ENCODE measurements at places on chromosomes 11 and 22. TPM values are rescaled to one million over a fixed set of nuclear protein-coding genes. Genes with fewer than 3 reads are reported as not detected.

HOATZ gene
- not detected for total RNA-seq

DNA sequence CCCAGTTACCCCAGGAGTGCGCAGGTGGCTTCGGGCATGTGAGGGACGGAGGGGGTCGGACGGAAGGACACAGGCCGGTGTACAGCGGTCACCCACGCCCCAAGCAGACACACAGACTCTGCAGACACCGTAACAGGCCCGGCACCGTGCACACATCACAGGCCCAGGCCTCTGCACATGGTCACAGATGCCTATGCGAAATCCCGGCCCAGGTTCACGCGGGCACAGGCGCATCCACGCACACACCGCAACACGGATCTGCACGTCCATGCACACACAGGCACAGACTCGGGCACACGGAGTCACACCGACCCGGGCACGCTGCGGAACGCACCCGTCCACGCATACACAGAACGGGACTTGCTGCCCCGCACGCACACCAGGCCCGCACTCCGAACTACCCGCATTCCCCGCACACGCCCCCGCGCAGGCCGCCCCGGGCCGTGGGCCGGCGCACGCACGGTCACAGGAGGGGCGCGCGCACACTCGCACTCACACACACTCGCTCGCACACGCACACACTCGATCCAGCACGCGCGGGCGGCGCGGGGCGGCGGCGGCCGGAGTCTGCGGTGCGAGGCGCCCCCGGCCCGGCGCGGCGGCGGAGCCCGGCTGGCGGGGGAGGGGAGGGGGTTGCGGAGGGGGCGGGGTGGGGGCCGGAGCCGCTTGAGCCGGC, at the start of gene MGAT3:
MGAT3 (plus strand) TSS at position 491 of the 676 bp plus-strand sequence. CDS start 30,336 bp downstream, outside the sequence.
- no peak for DNase-seq

GRCh38 chr11:111417011-111417765, 38.1 kb upstream of the POU2AF1 start:
- DNase-seq, result no peak

MTNR1B gene
- not detected for total RNA-seq

DNA sequence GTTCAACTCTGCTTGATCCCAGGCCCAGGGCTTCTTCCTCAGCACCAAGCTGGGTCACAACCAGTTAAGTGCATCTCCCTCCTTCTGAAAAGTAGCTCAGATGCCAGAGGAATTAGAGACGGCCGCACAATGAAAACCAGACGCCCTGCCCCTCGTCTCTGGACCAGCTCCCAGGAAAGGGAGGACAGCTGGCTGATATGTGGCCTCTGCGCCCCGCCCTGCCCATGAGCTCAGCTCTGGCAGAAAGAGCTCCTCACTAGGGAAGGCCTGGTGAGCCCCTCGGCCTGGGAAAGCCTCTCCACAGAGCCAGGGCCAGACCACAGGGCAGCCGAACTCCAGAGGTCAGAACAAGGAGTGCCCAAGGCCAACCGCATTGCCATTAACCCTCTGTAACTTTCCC, 18.1 kb upstream of the SCGB1A1 start:
- peak; percentile 91 for DNase-seq

BLID gene
- total RNA-seq, result not detected

GRCh38 chr11:83728281-83728680, 442.1 kb upstream of the CCDC90B start:
- no peak for DNase-seq

- peak; percentile 37 for DNase-seq
Measured at GRCh38 chr11:19868281-19868821, 155.7 kb downstream of the NAV2 start.

ARHGAP42 gene
- 5.7 TPM for total RNA-seq

POU2F3 gene
- not detected for total RNA-seq

DNA sequence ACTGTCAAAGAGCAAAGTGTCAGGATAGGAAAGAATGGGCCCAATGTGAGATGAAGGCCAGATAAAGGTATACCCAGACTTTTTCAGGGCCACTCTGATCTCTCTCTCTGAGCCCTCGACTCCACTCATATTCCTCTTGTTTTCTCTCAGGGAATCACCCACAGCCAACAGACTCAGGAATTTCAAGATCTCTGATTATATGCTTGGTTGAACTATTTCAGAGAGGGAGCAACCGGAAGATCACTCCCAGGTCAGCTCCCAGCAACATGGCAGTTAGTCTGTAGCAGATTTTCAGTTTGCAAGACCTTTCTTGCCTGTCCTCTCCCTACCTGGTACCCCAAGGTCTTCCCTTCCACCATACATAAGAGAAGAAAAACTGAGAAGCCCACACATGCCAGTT, 102.5 kb downstream of the C11orf58 start:
- DNase-seq, result no peak

TSPAN18 gene
- total RNA-seq, result 94.6 TPM

GRCh38 chr22:49415151-49415951, 412.3 kb downstream of the BRD1 start:
- DNase-seq, result no peak

PIK3C2A gene
- total RNA-seq, result 32.9 TPM

DNA sequence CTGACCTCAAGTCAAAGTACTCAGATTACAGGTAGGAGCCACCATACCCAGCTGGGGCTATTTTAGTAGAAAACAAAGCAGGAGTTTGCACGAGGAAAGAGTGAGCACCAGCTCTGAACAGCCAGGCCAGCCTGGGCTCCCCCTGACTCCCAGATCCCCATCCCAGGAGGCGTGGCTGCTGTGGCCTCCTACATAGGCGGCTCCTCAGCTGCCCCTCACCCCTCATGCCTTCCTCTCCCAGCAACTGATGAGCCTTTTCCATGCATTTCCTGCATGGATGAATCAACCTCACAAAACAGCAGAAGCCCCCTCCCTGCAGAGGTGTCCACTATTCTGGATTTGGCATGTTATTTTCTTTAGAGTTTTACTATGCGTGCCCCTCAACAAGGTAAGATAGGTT, 10.5 kb upstream of the FLRT1 start:
- no peak for DNase-seq

COPB1 gene
- total RNA-seq, result 43.6 TPM

DNA sequence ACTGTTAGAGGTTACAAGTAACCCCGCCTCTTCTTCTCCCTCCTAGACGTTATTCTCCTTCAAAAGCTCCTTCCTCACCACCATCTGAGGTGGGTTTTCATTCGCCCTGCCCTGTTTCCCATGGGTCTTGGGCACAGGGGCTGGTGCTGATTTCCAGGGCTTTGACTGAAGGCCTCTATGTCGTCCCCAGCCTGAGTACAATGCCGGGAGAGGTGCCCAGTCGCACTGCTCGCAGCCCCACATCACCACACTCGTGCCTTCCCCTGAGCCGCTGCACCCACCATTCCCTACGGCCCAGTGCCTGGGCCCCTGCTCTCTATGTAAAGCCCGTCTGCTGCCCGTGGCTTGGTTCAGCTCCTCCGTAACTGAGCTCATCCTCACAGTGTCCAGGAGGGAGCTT, 169.8 kb downstream of the DSCAML1 start:
- no peak for DNase-seq

- DNase-seq, result no peak
Measured at GRCh38 chr11:117177534-117178209, 871 bp upstream of the SIDT2 start.

GRCh38 chr11:2662024-2662312, 37.8 kb downstream of the KCNQ1OT1 start:
- DNase-seq, result no peak

- DNase-seq, result no peak
Measured at GRCh38 chr11:112783945-112784322, 177.3 kb upstream of the NCAM1 start.

SHISA8 gene
- total RNA-seq, result 10.2 TPM

NAALAD2 gene
- 1.8 TPM for total RNA-seq

CCDC87 gene
- 0.25 TPM for total RNA-seq

DNA sequence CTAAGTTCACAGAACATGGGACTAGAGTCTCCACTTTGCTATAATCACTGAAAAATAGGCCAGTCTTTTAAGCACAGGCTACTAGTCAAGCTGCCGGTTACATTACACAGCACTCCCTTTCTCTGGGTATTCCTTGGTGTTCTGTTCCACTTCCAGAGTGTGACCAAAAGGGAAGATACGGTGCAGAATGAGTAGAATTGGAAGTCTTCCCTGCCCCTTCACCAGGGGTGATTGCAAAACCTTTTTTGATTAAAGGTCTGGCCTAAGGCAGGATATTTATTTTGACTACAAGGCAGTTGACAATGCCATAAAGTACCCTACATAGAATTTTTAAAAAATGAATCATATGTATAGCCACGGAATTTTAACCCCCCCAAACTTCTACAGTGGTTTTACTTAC, 59.6 kb upstream of the ADORA2A start:
- DNase-seq, result no peak

DNA sequence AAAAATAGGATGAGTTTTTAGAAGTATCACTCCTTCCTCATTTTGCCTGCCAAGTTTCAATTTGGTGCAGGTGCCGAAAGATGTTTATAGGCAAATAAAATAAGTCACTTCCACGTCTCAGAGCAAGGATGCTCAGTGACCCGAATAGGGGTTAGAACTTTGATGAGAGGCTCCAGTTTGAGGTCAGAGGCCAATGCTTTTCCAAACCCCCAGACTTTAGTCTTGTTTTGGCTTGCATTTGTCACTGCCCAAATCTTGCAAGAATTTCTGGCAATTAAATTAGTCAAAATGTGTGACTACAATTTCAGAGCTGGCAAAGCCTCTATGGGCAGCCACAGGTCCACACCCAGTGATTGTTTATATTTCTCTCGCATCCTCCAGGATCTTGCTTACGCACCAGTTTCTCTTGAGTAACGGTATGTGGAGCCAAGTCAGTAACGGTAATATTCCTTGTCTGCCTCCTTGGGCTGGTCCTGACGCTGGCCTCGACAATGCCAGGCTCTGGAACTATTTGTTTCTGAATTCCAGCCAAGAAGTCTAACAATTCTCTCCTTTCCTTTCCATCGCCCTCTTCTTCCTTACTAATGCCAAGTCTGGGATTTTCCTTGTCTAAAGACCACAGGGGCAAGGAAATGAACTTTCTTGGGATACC, 9.9 kb upstream of the NUP160 start:
- no peak for DNase-seq

DNA sequence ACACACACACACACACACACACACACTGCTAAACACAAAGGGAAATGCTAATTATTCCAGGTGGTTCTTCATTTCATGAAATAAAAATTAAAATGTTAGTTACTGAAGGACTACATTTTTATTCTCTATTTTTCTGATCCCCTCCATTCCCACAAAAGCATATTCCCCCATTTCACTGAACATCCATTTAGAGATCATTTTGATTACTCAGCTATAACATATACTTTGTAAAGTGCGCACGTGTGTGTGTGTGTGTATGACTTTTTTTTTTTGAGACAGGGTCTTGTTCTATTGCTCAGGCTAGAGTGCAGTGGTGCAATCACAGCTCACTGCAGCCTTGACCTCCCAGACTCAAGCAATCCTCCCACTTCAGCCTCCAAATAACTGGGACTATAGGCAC, 42.6 kb downstream of the SLC35F2 start:
- no peak for DNase-seq

MS4A4A gene
- total RNA-seq, result 13.4 TPM

- no peak for DNase-seq
Measured at GRCh38 chr22:43553451-43554258, 141.8 kb downstream of the MPPED1 start.

- DNase-seq, result no peak
Measured at GRCh38 chr11:131300439-131300717, 70.0 kb upstream of the NTM start.

SHANK2 gene
- 0.32 TPM for total RNA-seq

- no peak for DNase-seq
Measured at GRCh38 chr11:108947654-108948570, 283.0 kb downstream of the DDX10 start.

DNA sequence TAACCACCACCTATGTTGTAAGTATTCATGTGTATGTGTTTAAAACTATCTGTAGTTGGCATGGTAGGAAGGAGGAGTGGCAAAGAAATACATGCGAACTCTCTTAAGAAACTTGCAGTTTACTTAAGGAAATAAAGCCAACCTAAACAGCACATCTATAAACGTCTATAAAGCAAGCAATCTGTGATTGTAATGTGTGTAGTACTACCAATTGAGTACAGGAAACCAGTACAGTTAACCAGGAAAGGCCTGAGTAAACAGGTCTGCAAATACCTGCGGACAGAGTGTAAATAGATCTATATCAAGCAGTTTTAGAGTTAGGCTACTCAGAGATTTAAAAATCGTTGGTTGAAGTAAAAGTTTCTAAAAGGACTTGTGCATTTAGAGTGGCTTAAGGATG, 59.5 kb upstream of the AMOTL1 start:
- DNase-seq, result no peak

GRCh38 chr22:20088263-20088648, 8.2 kb downstream of the DGCR8 start:
- peak; percentile 21 for DNase-seq

DNA sequence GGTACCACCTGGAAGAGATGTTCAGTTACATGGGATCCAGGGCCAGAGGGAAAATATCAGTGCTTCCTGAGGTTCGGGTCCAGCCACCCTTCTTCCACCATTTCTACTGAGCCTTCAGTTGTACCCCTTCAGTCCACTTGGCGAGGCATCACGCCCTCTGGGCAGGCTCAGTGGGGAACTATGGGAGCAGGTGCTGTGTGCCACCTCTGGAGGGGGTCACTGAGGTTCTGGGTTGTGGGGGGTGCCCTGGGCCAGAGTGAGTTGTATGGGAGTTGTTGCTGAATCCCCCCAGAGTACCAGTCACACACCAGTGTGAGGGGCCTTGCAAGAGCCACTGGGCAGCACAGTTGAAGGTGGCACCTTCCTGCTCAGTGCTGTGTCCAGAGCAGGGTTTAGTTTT, 2.7 kb upstream of the SREBF2 start:
- DNase-seq, result no peak

DNA sequence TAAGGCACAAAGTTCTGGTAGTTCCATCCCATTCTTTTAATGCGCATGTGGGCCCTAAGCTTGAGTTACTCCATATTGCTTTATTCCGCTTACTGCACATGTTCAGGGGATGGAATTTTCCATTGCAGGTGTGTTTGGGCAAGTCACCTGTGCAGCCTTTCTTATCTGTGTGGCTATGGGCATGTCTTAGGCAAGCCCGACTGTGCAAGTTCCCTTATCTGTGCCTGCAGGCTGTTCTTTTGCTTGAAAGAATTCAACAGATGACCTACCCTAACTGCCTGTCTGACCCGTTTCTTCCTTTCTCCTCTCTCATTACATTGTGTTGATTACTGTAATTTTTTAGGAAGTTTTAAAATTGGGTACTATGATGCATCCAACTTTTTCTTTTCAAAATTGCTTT, 363.6 kb downstream of the TTC28 start:
- DNase-seq, result no peak

All from left ventricle myocardium superior (tissue), 1 donor.